Thyroid gland (tissue), 4 donors: ENCODE measurements at places on chromosomes 1 and 21. TPM values are rescaled to one million over a fixed set of nuclear protein-coding genes. Genes with fewer than 3 reads are reported as not detected.

AZIN2 gene
- 4.9 TPM for total RNA-seq

NCAM2 gene
- 1.7 TPM for total RNA-seq

TMEM240 gene
- 1.3 TPM for total RNA-seq

DNA sequence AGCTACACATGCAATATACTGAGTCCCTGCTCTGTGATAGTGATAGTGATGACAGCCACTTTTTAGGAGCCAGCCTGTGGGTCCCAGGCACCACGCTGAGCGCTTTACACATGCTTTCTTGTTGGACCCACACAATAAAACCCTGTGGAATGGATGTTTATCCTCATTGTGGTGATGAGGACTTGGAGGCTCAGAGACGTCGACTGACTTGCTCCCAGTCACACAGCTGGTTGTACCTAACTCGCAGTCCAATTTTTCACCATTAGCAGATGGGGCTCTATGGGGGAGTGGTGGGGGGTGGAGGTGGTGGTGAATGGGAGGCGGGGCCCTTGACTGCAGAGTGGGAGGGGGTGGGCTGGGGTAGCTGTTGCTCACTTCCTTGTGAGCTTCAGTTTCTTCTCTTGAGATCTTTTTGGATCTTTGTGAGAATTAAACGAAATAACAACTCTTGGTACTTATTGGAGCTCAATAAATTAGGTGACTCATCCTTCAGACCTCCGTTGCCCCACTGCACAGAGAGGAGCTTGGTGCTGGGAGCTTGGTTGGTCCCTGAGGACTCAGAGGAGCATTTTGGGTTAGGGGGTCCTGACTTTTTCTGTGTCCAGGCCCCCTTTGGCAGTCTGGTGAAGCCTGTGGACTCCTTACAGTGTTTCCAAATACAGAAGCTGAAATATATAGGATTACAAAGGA, 61.8 kb upstream of the CD1D start:
- DNase-seq: no peak

- DNase-seq: no peak
Measured at GRCh38 chr21:45577801-45578175, 35.5 kb upstream of the SLC19A1 start.

GRCh38 chr1:241972703-241973369, 15.3 kb downstream of the BECN2 start:
- no peak for DNase-seq

DNA sequence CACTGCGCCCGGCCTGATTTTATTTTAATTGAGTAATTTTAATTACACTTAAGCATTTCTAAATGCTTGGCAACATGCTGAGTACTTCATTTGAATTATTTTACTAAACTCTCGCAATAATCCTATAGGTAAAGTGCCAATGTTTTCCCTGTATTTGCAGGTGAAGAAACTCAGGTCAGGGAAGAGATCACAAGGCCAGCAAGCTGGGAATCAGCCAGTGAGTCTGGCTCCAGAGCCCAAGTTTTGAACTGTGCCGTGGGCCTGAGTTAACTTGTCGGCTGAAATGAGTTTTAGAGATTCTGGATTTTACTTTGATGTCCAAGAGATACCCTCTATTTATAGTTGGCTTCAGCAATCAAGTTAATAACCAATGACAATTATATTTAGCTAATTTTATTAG, 141.4 kb downstream of the CNIH3 start:
- no peak for DNase-seq

DNA sequence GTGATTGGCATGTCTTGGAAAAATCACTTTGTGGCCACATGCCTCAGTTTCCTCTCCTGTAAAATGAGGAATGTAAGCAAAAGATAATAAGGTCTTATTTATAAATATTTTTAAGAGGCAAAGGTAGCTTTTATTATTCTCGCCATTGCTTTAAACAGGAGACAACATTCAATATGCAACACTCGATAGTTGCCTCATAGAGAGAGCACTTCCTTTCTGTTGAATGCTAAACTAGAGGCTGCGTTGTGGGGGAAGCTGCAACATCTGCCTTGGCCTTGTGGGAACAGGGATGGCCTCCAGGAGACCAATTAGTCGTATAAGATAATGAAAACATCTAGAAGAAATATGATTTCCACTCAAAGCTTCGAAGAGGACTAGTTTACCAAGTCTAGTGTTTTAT, 3.5 kb downstream of the OSCP1 start:
- DNase-seq: no peak

- DNase-seq: no peak
Measured at GRCh38 chr1:182038220-182038619, 23.3 kb downstream of the ZNF648 start.

DNA sequence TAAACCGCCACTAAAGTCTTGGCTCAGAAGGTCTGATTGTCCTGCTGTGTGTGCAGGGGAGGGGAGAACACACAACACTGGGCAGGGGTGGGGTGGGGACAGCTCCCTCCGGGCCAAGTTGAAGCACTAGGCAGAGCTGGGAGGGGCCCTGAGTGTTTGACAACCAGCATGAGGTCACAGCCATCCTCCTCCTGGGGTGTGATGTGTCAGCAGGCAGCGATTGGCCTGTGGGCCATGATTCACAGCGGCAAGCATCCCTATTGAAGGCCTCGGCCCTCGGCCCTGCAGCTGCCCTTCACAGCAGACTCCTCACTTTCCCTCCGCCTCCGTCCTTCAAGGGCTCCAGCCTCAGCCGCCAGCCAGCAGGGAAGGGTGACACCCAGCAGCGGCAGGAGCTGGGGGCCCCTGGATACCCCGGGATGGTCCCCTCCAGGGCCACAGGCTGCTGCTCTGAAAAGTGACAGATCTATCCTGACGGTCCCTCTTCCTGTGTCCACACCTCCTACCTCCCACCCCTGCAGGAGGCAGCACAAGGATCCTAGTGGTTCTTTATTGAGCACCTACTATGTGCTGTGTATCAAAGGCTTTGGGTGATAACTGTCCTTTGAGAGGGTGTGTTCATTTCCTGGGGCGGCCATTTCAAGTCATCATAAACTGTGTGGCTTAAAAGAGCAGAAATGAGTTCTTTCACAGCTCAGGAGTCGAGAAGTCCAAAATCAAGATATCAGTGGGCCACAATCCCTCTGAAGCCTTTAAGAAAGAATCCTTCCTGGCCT, 66.0 kb upstream of the SLC25A33 start:
- DNase-seq: peak; percentile 13

DNA sequence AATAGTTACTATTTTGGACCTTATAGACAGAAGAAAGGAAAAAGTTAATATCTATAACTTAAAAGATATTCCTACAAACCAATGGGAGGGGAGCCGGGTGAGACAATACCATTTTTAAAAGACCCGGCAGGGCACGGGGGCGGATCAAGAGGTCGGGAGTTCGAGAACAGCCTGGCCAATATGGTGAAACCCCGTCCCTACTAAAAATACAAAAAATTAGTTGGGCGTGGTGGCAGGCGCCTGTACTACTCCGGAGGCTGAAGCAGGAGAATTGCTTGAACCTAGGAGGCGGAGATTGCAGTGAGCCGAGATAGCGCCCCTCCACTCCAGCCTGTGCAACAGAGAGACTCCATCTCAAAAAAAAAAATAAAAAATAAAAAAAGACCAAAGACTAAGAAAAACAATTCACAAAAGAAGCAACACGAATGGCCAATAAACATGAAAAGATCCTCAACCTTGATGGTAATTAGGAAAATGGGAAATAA, 1.2 kb upstream of the PSMB2 start:
- DNase-seq: no peak
